ENCODE measurements at places on chromosomes 2 and 18. TPM values are rescaled to one million over a fixed set of nuclear protein-coding genes. Genes with fewer than 3 reads are reported as not detected.

GRCh38 chr2:223415071-223415470 lies 187.1 kb downstream of the SCG2 start:
- no peak for DNase-seq

GRCh38 chr2:240469239-240469636 lies 33.8 kb downstream of the GPC1 start:
- DNase-seq = peak; percentile 9

GRCh38 chr2:154507186-154507585 lies 191.3 kb upstream of the KCNJ3 start:
- DNase-seq = no peak

- no peak for DNase-seq
Measured at GRCh38 chr18:14969500-14969899, 221.5 kb downstream of the ANKRD30B start.

CXCR1 gene
- not detected for total RNA-seq

FAM161A gene
- total RNA-seq = 0.88 TPM
